ENCODE measurements at places on chromosomes 5 and 9.

- DNase-seq: no peak
Measured at GRCh38 chr5:158317507-158317906, 458.6 kb upstream of the CLINT1 start.

DNA sequence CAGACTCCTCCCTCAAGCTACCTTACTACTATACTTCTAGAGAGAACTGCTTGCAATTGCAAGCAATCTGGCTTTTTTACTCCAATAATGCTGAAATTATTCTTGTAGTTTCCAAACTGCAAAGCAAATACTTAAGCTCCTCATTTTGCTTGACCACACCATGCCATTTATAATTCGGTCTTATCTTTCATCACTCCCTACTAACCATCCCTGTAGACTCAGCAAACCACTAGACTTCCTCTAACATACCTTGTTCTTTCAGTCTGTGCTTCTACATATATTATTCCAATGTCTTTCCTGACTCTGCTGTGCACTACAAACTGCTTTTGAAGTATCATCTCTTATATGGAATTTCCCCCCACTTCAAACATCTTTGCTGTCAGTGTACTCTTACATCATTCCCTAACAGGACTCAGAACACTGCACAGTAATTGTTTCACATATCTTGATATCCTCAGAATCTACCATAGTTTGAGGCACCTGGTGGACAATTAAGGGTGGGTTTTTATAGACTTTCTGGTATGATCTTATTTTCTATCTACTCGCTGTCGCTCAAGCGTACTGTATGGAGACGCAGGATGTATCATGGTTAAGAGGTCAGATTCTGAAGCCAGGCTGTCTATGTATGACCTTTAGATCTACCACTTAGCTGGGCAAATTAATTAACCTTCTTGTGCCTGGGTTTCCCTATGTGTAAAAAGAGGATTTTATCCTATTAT lies 2.8 kb downstream of the IL6ST start:
- DNase-seq: no peak

DNA sequence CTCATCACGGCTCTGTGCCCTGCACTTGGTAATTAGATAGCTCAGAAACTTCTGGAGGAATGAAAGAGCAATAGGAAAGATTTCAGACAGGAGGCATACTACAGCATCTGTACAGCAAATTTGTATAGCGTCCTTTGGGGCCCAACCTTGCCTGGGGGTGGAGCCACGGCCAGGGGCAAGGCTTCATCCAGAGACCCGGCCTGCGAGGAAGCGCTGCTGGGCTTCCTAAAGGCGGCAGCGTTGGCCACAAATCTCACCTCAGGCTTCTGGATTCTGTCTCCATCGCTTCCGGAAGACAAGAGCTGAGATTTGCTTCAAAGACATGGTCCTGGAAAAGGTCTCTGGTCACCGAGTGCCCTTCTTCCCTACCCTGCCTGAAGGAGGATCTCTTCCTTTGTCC lies 12.2 kb upstream of the SPATA31D1 start:
- no peak for DNase-seq

DNA sequence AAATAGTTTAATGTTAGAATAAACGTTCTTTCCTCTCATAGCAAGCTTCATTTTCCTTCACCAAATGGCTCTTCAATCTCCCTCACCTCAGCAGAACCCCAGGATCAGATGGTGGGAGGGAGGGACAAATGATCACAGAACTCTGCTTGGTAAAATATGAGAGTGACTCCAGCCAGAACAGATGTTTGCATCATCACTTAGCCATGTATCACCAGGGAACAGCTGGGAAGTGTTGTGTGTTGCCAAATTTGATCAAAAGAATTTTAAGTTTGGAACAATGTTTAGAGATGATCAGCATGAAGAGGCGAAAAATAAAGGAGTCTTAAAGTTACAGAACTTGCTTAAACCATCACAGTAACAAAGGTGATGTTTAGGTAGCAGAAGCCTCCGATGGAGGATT lies 115.7 kb downstream of the FRMD3 start:
- DNase-seq: no peak

DNA sequence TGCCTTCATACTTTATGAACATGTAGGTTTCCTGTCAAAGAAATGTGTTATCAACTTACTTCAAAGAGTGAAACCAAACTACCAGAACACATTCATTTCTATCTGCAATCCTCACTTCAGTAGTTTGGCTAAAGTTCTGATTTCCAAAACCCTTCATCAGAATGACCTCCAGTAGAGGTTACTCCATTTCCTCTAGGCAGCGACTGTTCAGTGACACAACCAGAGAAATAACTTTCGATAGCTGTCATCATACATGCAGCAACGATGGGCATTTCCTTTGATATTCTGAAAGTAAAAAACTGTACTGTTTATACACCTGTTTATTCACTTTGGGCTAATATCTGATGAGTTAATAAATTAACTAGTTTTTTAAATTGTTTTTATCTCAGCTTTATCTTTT lies 532.5 kb upstream of the IZUMO3 start:
- DNase-seq: no peak

DNA sequence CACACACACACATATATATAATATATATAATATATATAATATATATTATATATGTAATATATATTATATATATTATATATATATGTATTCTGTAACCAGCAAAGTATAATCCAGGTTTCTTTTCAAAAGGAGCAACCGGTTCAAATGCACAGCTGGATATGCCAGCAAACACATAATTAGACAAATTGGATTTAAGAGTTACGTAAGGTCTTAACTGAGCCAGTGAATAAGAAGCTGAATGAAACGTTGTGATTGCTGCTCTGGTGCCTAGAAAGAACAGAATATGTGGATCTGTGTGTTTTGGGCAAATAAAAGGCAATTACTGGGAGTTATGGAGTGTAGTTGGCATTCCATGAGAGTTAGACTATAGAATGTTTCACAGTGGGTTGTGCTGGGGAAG lies 178.1 kb downstream of the SLF1 start:
- no peak for DNase-seq

DNA sequence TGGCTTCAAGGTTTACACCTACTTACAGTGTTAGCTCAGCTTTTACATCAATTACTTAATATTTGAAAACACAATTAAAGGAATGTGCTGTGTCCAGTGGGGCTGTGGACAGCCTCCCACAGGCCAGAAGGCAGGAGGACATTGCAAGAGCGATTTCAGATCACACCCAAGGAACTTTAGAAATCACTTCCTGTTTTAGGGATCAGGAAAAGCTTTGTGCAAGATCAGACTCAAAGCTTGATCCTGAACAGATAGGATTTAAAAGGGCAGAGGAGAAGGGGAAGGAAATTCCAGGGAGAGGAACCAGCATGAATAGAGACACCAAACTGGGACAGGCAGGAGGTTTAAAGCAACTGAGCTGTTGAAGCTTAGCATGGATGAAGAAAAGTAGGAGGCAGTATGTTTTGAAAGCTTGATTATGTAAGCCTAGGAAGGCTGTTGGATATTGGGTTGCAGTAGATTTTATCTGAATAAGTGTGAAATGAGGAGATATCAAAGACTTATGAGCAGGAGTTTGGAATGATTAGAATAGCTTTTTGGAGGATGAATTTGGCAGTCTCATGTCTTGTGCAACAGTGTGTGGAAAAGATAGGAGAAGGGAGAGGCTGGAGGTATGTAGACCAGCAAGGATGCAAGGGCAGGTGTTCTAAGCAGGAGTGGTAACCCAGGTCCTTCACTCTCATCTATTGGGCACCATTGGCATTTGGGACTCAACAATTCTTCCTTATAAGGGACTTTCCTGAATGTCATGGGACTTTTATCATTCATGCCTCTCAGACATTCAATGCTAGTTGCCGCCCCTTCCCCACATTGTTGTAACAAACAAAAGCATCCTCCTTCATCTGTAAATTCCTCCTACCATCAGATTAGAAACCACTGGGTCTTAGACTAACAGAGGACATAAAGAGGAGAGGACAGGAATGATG lies 123.5 kb downstream of the TARS1 start:
- no peak for DNase-seq

DNA sequence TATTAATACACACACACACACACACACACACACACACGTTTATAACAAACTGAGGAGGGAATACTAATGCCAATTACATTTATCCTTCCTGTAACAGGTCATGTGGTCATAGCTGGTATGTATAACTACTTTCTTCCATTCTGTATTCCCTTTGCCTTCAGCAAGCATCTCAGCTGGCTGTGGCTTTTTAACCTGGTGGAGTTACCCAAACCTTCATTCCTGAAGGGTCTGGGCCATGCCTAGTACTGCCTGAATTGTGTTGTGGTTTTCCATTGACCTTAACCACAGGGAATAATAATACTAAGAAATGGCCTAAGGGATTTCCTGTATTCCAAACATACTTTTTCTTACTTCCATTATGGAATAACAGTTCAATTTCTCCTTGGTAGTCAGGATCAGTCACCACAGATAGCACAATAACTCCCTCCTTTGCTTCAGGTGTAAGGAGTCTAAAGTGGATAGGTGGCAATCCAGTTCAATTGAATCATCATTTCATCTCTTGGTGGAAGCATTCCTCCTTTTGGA lies 222.2 kb upstream of the MEF2C start:
- no peak for DNase-seq

DNA sequence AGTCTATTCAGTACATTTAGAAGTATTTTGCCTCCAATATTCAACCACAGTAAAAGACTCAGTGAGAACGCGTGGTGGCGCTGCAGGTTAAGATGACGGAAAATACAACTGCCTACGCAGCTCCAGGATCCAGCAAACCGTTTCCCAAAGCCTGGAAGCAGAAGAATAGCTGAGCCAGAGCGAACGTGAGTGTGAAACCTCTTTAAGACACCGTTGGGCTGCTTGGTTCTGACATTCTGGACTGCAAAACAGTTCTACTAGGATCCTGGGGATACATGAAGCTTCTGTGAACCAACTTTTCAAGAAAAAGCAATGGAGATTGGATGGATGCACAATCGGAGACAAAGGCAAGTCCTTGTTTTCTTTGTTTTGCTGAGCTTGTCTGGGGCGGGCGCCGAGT lies at the start of gene PCDHB16:
TSS of gene PCDHB16 (plus strand) at position 140 of the 400 bp plus-strand sequence. CDS start at position 313, 173 bp downstream.
- DNase-seq: no peak

- no peak for DNase-seq
Measured at GRCh38 chr5:154058055-154059038, 19.6 kb downstream of the MFAP3 start.

DNA sequence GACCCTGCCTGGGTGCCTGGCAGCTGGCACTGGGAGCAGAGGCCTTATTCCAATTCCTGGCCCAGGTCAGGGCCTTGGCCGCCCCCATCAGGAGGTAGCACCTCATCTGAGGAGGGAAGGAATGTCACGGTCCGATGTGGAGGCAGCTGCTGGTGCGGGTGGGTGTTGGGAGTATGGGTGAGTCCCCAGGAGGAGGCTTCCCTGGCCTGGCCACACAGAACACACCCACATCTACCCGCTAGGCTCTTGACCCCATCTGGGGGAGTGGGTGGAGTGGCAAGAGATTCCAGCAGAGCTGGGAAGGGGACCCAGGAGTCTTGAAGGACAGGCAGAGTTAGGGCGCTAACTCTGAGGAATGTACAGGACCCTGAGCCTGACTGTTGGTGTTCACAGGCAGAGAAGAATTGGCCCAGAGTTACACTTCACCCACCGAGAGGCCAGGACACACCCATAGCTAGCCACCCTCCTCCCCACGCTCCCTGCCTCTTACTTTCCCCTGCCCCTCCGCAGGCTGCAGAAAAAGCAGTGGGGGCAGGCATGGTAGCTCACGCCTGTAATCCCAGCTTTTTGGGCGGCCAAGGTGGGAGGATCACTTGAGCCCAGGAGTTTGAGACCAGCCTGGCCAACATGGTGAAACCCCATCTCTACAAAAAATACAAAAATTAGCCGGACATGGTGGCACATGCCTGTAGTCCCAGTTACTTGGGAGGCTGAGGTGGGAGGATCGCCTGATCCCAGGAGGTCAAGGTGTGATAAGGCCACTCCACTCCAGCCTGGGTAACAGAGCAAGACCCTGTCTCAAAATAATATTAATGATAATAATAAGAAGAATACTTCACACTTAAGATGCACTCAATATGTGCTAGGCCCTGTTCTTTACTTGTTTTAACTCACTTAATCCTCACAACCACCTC lies 6.0 kb downstream of the OLFML2A start:
- DNase-seq: no peak

DNA sequence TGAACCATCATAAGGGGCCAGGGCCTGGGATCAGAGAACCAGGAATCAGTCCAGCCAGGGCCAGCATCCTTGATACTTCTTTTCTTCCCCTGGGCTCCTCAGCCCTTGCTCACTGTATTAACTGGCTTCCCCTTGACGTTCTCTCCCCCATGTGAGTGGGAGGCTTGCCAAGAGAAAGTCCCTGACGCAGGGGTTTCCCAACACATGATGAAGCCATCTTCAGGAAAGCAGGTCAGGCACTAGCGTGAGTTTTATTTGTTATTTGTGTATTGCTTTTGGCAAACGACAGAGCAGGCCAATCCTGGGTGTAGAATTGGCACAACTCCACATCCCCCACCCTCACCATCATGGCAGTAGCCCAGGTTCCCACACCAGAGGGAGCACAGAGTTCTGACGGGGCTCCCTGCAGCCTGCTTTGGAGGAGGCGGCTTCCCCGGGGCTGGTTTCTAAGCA lies 165.5 kb upstream of the NFIL3 start:
- DNase-seq: no peak

DNA sequence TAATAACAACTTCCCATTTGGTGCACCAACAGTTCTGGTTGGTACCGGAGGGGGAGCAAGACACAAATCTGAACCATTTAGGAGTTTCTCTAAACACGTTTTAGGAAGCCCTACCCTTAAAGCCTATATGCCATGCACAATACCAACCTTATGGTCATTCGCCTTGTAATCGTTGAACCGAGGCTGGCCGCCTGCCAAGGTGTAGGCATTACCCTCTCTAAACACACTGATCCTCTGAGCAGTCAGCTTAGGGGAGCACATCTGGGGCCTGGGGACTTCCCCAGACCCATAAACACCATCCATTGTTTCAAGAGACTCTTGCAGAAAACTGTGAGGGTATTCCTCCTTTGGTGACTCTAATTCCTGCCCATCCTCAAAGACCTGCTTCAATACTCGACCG lies 328 bp downstream of the GRXCR2 start:
- no peak for DNase-seq

- DNase-seq: no peak
Measured at GRCh38 chr5:157748760-157749461, 5.4 kb downstream of the LSM11 start.

Data from fibroblast of the conjunctiva (primary cell).